ENCODE measurements at places on chromosomes 6 and 20. TPM values are rescaled to one million over a fixed set of nuclear protein-coding genes. Genes with fewer than 3 reads are reported as not detected.

Gene COL21A1
- total RNA-seq = 15.6 TPM

Gene BMP7
- total RNA-seq = 1.2 TPM

Gene DUSP15
- total RNA-seq = 2.4 TPM

Gene SYTL3
- total RNA-seq = 8.7 TPM

Gene MAS1
- total RNA-seq = not detected

All from upper lobe of right lung (tissue), 1 donor.